Stimulated activated CD4-positive, alpha-beta T cell treated with anti-CD3 and anti-CD28 coated beads, Interleukin-1b, Interleukin-23, amount 100 ng/mL, for 1 hour (primary cell): ENCODE measurements at places on chromosomes 2 and 18.

DNA sequence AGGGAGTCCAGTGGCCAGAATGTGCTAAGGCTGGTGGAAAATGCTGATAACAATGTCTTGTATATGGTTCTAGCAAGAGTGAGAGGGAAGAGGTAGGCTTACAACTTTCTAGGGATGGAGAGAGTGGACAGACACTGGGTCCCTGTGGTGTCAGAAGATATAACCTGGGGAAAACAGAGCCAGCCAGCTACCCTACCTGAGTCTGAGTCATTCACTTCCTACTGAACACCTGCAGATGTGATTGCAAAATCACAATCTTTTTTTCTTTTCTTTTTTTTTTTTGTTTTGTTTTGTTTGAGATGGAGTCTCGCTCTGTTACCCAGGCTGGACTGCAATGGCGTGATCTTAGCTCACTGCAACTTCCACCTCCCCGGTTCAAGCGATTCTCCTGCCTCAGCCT lies 7.3 kb downstream of the TET3 start:
- DNase-seq = no peak

DNA sequence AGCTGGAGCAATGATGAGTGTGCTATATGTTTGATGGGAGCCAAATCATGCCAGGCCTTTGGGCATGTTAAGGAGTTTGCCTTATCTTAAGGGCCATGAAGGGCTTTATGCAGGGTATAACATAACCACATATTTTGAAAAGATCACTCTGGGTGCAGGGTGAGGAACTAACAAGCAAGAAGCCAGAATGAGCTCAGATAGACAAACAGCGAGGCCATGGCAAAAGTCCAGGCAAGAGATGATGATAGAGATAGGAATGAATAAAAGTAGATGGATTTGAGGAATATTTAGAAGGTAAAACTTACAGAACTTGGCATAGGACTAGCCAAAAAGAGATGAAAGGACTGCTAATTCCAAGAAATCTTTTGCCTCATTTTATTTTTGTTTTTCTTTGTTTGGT lies 6.7 kb downstream of the GALNT3 start:
- no peak for DNase-seq

DNA sequence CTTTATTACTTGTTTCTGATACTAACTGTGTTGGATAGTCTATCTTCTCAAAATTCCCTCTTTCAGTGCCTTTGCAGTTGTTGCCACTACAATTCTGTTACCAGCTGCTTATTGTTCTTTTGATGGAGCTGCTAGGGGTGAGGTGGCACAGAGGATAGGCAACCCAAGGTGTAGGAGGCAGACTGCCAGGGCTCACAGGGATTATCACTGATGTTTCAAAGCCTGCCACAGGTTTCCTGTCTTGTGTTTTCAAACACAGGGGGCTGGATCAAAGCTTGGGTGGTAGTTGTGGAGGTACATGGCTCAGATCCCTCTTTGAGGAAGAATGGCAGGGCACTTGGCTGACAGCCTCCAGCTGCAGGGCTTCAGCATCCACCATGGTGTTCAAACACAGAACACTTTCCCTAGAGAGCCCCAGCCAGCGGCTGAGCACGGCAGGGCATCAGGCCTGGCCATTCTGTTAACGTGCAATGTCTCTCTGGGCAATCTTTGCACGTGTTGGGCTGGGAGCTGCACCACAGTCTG lies 87.1 kb downstream of the POLE4 start:
- no peak for DNase-seq

DNA sequence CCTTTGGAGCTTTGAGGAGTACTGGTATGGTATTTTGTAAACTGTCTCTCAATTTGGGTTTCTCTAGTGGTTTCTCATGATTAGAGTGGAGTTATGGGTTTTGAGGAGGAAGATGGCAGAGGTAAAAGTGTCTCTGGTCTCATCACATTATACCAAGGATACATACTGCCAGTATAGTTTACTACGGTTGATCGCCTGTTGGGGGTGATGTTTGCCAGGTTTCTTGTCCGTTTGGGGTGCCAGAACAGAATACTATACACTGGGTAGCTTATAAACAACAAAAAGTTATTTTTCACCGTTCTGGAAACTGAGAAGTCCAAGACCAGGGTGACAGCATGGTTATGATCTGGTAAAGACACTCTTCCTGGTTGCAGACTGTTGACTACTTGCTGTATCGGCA lies 293.7 kb downstream of the NYAP2 start:
- DNase-seq = no peak

DNA sequence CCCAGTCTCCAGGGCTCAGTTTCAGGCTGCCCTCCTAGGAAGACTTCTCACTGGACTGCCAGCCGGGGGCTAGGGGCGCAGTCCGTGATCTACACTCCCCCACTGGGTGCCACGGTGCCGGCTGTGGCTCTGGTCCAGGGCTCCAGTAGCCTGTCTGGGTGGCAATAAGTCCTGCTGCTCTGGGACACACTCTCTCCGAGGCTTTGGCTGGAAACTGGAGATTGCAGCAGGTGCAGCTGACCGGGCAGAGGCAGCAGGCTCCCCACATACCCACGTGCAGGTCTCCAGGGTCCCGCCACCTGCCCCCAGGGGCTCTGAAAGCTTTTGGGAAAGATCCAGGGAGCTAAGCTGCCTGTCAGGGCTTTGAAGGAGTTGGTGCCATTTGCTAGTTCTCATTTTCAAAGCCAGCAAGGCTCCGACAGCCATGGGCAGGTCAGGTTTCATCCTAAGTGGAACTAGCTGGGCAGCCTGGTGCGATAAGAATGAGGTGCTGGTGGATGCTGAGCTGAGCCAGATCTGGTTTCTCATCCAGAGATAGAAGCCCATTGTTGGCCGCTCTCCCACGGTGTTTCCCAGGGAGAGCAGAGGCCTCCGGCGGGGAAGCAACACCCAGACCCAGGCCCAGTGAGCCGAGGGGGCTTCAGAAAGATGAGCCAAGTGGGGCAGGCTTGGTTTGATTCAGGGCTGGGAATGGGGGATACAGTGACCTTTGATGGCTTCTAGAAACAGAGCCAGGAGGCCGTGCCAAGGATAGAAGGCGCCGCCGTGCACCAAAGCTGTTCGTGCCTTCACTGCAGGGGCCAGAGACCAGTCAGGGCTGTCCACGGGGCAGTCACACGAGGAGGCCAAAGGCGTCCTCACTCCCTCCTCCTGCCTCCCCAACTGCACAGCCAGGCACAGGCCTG lies 141.7 kb upstream of the GPC1 start:
- DNase-seq = no peak
